COR-L47 (cell line): ENCODE measurements at places on chromosomes 13 and 19.
A peak's percentile ranks its signal among the peaks of the same experiment; 100 is the strongest.

DNA sequence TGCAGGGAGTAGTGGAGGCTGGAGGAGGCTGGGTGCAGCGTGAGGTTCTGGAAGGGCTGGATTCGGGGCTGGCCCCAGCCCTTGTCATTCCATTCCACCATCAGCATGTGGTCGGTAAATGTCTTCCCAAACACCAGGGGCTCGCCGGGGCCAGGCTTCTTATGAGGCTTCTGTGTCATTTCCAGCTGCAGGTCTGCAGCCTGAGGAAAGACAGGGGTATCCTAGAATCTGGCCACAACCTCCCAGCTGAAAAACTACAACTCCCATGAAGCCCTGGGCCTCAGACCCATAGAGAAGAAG is 4.4 kb downstream of the BCAT2 start:
- no peak for DNase-seq

GRCh38 chr13:46721054-46721453 is 75.9 kb downstream of the ESD start:
- peak; percentile 47 for DNase-seq

DNA sequence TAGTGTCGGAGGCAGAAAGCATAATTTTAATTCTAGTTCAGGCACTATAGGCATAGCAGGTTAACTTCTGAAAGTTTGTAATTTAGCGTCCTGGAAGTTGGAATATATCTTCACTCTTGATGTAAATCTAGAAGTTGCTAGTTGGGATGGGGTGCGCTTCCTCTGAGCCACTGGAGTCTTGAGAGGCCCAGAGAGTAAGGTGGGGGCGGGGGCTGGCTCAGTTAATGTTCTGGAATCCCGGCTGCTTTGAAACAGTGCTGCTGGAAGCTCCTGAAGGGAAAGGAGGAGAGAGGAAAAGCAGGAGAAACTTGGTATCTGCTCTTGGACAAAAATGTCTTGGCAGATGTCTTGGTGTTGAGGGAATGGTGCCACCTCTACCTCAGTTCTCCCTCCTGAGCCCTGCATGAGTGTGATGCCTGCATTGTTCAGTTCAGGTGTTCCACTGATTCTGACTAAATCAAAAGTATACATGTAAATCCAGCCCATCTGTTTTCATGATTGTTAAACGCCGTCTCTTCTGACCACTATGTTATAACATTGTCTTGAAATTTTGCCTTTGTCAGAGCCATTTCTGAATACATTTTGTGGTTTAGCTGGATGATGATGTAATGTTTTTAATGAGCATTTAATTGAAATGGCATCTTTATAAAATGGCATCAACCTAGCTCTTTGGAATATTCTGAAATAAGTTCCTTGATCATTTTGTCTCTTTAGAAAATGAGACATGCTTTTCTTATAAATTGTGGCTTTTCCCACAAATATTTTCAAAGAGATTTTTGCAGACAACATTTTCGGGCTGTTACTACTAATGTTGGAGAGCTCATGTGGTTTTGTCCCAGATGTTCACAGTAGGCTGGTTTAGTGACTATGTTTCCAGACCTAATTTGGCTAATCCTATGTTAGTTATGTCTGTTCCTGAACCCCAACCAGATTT is 202.7 kb downstream of the SHISA2 start:
- DNase-seq, result no peak

DNA sequence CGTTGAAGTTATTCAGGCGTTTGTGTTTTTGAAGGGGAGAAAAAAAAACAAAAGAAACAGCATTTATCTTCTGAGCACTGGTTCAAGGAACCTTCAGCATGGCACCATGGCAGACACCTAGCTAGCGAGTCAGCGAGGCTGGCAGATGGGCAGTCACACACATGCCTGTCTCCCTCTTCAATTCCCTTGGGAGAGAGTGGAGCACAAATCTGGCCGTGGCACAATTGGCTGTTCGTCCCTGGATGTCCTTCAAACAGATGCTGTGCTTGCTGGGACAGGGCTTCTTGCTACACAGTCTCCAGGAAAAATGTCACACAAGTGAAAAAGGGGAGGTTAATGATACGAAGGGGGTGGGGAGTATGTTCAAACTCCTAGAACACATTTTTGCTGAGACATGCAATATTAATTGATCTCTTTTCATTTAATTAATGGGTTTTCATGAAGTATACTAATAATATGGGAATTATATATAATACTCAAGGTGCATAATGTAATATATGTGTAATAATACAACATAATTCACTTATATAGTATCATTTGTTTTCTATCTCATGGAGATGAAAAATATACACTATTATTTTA is 1674.5 kb upstream of the SLC10A2 start:
- no peak for DNase-seq

DNA sequence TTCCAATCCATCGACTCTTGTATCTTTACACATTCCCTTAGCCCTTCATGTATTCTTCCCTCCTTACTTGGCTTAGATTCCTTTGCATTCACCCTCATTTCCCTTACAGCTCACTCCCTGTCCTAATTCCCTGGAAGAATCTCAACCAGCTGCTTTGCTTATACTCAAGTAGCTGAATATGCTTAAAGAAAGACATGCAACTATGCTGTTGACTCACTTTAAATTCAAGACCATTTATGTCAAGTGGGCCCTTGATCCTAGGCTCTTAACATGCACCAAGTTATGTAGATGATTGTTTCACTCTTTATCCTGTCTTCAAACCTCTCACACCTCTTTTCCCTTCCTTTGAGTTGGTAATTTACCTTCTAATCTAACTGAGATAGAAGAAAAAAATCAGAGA is 7.4 kb downstream of the CCDC122 start:
- no peak for DNase-seq

GRCh38 chr13:95509521-95510310 is 42.8 kb upstream of the CLDN10 start:
- no peak for DNase-seq

- DNase-seq, result no peak
These were observed 3.9 kb upstream of the KLK15 start for GRCh38 chr19:50837300-50837699.

DNA sequence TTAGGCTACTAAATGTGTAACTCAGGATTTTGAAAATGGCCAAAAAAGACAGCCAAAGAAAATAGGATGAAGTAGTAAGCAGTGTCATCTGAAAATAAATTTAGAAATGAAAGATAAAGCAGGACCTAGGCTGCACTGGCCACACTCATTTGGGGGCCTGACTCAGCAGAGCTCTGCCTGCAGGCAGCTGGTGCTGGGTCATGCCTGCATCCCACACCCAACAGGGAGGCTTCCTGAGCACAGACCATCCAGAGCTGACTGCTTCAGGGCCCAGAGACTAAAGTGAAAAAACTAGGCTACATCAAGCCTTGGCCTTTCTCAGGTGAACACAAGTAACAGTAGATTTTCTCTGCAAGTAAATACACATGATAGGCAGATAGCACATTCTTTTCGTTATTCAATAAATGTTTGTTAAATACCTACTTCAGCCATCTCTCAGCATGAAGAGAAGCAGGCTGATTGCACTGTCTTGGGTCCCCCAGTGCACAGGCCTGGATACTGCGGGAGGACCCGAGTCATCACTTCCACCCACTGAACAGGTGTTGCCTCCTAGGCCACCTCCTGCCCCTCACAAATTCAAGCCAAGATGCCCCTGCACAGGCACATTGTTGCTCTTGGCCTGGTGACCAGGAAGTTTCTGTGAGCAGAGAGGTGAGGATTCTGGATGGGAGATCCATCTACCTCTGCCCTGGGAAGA is 284.0 kb downstream of the OXGR1 start:
- DNase-seq, result no peak

- no peak for DNase-seq
These were observed 120.5 kb upstream of the SPACA7 start for GRCh38 chr13:112255550-112256120.

- DNase-seq, result peak; percentile 41
These were observed 740 bp downstream of the ELAVL3 start for GRCh38 chr19:11479898-11480714.

DNA sequence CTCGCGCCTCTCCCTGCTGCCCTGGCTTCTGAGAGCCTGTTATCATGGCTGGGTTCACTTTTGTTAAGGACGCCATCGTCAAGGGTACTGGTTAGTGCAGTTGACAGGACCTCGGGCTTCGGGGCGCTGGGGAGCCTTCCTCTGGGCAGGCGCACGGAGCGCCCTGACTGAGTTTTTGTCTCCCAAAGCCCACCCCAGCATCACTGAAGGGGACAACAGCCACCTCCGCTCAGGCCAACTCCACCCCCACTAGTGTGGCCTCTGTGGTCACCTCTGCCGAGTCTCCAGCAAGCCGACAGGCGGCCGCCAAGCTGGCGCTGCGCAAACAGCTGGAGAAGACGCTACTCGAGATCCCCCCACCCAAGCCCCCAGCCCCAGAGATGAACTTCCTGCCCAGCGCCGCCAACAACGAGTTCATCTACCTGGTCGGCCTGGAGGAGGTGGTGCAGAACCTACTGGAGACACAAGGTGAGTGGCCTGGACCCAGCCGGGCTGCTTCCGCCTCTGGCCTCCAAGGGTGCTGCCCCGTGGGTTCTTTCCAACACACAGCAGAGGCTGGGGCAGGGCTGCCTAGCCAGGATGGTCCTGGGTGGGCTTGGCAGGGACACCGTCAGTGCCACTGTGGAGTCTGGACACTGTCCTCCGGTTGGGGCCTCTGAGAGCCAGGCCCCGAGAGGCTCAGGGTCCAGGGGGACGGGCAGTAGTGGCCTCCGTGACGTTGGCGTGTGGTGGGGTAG is 16.9 kb downstream of the TSSK6 start:
- DNase-seq, result no peak

DNA sequence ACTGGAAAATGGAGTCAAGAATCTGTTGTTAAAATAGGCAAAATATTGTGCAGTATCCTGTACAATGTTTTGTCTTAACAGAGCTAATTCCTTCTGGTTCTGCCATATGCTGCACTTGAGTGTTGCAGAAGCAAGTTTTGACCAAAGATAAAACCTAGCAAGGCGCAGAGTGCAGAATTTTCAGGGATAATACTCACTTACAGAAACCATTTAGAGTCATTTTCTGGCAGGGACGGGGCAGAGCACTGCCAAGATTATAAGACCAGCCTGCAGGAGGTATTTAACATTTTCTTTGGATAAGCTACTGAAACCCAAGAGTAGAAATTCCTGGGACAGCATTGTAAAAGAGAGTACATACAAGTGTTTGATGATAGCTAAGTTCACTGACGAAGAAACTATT is 159.5 kb upstream of the EDNRB start:
- DNase-seq, result no peak

- no peak for DNase-seq
These were observed 6.4 kb downstream of the TNFSF14 start for GRCh38 chr19:6663236-6664201.

DNA sequence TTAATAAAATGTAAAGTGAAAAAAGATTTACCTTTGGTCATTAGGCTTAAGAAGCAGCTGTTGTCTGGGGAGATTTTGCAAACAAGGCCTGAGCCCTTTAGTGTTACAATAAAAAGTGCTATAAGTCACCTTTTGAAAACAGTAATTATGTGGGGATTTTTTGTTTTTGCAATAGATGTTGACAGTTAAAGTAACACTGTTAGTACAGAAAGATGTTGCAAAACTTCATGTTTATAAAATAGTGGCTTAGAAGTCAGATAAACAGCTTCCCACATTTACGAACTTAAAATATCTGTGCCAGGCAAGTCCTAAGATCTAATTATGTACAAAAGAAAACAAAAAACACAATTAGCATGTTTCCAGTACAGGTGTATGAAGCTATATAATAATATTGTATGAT is 138.0 kb upstream of the IRS2 start:
- DNase-seq, result no peak

- DNase-seq, result no peak
These were observed 634 bp upstream of the DIAPH3 start for GRCh38 chr13:60164234-60164889.

GRCh38 chr19:41657157-41657556 is 30.3 kb upstream of the CEACAM4 start:
- DNase-seq, result no peak

DNA sequence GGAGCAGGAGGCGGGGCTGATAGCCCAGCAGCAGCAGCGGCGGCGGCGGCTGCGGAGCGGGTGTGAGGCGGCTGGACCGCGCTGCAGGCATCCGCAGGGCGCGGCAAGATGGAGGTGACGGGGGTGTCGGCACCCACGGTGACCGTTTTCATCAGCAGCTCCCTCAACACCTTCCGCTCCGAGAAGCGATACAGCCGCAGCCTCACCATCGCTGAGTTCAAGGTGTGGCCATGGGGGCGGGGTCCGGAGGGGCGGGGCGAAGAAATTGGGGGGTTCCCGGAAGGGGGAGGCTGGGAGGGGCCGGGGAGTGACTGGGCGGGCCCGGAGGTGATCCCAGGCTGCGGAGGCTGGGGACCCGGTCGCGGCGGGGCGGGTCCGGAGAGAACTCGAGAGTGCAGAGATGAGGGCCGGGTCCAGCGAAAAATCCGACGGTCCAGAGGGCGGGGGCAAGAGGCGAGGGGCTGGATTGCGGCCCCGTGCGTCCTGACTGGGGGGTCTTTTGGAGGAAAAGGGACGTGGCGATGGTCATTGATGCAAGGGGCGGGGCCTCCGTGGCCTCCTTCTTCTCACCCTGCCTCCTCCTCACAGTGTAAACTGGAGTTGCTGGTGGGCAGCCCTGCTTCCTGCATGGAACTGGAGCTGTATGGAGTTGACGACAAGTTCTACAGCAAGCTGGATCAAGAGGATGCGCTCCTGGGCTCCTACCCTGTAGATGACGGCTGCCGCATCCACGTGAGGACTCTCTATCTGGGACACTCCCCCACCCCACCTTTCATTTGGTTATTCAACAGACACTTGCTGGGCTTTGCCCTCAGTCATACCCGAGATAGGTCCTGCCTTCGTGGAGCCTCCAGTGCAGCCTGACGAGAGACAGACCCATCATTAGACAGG is at the start of gene TBCB:
TBCB (plus strand) TSS at position 16 of the 891 bp plus-strand sequence; CDS start at position 109, 93 bp downstream.
- no peak for DNase-seq

GRCh38 chr13:110336681-110337080 is 29.6 kb downstream of the COL4A2 start:
- no peak for DNase-seq

GRCh38 chr13:94346261-94347019 is 133.0 kb downstream of the DCT start:
- no peak for DNase-seq

DNA sequence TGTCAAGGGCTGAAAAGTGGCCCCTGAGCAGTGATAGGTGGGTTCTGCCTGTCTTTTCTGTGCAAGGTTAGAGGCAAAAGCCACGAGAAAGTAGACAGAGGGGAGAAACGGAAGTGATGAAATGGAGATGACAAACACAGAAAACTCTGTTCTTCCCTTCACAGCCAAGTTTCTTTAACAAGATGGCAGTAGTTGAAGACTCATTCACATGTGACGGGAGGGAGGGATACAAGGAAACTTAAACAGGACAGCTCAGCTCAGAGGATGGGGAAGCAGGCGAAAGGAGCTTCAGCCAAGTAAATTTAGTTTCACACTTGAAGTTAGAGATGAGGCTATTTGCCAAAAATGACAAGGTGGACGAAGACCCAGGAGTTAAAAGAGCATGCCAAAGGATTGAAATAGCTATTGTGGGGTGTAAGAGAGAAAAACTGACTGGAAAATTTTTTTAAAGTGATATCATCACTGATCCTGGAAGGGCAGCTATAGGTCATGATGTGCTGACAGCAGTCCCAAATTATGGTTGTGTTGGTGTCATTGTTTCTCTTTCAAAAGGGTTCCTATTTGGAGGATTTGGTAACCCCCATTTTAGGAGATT is 347.9 kb downstream of the EFNB2 start:
- DNase-seq, result no peak
